Esophagus mucosa (tissue), 1 donor: ENCODE measurements at places on chromosomes 2 and 18.
A peak's percentile ranks its signal among the peaks of the same experiment; 100 is the strongest.

DNA sequence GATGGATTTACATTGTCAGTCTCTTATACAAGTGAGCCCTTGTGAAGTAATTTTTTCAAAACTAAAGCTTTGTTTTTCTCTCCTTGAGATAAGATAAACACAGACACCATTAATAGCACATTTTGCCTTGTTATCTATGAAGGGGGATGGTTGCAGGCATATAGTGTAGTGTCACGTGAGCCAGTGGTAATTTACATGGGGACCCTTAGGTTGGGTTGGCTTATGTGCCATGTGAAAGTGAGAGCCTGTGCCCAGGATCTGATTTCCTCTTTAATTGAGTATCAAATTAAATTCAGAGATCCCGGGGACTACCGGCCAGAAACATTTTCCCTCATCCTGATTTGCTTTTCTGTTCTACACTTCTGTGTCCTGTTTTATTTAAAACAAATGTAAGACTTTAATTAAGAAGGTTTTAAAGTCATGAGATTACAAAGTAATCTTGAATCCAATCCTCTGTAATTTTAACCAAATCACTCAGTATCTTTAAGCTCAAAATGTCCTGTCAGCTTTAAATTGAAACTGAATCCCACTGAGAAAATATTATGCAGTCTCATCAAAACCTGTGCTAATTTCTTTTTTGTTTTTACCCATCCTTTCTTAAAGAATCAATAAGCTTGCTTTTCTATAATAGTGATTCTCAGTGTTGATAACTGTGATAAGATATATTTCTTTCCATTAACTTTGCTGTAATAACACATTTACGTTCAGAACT, 63.8 kb downstream of the PTPRM start:
- ATAC-seq: no peak

- ATAC-seq: no peak
These were observed 87.5 kb upstream of the RNF152 start for GRCh38 chr18:61980355-61980754.

GRCh38 chr2:168935810-168936581, 34.9 kb downstream of the G6PC2 start:
- peak; percentile 81 for ATAC-seq

GRCh38 chr2:105977807-105978206, 216.3 kb downstream of the UXS1 start:
- no peak for ATAC-seq

DNA sequence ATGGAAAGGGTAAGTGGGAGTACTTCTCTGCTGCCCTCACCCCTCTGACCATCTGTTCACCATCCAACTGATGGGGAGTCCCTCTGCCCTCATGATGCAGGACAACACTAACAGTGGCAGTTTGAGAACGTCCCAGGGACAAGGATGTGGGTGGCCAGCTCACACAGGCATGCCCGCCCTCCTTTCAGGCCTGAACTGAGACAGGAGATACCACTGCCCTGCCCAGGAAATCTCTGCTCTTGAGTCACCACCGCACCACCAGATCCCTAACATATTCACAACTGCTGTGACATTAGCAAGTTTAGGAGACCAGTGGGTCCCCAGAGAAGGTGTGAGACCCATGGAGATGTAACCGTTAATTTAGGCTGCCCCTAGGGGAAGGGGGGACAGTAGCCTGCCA, 66.2 kb downstream of the TRAPPC8 start:
- no peak for ATAC-seq

GRCh38 chr2:36197181-36197971, 158.2 kb upstream of the CRIM1 start:
- no peak for ATAC-seq

DNA sequence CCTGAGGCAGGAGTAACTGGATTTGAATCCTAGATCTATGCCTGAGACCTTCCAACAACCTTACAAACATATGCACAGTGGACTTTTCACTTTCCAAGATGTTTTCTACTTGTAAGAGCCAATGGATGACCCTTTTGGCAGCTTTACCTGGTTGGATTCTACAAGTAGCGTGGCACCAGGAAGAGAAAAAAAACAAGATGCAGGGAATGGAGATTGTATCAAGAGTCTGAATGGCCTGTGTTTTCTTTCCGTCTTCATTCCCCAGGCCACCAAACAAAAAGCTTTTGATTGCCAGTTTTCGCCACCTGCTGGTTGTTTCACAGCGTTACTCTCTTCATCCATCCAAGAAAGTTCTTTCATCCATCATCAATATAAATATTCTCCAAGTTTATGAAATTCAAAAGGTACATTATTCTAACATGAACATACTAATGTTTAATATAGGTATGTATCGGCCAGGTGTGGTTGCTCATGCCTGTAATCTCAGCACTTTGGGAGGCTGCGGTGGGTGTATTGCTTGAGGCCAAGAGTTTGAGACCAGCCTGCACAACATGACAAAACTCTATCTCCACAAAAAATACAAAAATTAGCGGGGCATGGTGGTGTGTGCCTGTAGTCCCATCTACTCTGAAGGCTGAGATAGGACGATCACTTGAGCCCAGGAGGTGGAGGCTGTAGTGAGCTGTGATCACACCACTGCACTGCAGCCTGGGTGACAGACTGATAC, 3.5 kb upstream of the BCL2 start:
- ATAC-seq: no peak

GRCh38 chr2:226040344-226040900, 640.9 kb downstream of the NYAP2 start:
- ATAC-seq: no peak

GRCh38 chr2:7724336-7724735, 807.1 kb downstream of the RNF144A start:
- no peak for ATAC-seq

DNA sequence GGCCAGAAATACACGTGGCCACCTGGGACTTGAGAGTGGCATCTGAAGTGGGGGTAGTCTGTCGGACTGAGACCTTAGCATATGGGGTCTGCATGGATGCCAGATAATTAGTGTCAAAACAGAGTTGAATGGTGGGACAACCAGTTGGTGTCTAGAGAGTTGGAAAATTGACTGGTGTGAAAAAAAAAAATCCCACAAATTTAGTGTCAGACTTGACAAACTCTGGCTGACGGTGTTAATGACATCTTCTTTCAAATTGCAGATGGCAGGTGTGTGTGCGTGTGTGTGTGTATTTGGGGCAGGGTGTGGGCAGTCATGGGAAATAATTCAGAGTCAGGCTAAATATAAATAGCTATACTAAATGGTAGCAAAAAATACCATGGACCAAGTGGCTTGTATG, 365.4 kb upstream of the RGPD4 start:
- no peak for ATAC-seq

- no peak for ATAC-seq
These were observed 177.9 kb upstream of the SH3BP4 start for GRCh38 chr2:234773764-234774409.

- no peak for ATAC-seq
These were observed 18.8 kb downstream of the NEMP2 start for GRCh38 chr2:190515687-190516086.

- ATAC-seq: no peak
These were observed 10.3 kb upstream of the SNED1 start for GRCh38 chr2:240988146-240988545.

DNA sequence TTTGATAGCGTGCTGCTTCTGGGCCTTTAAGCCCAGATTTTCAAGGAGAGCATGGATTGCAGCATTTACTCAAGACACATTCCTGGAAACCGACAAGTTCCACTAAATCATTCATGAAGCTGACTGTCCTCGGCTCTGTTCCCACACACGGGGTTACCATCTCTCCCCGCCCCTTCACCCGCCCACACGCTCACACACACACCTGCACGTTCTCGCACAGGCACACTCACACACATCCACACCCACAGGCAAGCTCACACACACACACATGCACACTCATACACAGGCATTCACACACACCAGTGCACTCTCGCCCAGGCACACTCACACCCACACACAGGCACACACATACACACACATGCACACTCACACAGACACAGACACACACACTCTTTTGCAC, 150.0 kb upstream of the AGAP1 start:
- peak; percentile 32 for ATAC-seq

- peak; percentile 84 for ATAC-seq
These were observed 103.6 kb upstream of the AGAP1 start for GRCh38 chr2:235390108-235390815.

DNA sequence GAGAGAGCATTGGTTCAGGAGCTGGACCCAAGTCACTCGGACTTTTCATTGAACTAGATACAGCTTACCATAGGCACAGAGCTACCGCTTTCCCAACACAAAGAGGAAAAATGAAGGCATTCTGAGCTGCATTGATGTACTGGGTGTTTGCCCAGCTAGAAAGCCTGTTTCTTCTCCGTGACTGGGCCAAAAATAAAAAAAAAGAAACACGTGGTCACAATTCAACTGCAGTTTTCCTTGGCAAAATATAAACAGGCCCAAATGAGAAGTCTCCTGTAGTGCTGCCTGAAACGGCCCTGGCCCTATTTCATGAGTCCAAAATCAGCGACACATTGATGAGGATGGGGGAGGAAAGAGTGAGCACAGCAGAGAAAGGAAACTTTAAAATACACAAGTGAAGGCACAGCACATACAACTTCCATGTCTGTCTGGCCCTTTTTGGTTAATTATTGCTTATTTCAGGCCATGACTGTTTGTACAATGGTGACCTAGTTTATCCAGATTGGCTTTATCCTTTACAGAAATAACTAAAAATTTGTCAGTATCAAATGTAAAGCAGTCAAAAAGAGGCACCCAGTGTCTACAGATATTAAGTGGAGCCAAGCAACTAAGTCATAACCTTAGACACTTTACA, 179.7 kb downstream of the ICOS start:
- no peak for ATAC-seq

DNA sequence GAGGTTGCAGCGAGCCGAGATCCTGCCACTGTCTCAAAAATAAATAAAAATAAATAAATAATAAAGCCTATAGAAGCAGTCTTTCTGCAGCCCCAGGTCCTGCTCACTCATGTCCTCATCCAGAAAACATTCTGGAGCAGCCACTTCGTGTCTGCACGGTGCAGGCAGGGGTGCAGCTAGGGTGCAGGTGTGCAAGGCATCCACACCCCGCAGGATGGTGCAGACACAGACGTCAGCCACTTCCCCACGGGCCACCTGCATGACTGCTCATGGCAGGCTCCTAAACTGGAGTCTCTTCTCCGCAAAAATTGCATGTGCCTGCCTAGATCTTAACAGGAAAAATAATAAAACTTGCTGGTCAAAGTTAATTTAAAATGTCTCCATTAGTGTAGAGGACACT, 80.2 kb upstream of the SNTG2 start:
- ATAC-seq: no peak

GRCh38 chr2:100924520-100925451, 77.3 kb upstream of the RPL31 start:
- peak; percentile 48 for ATAC-seq

GRCh38 chr2:240635998-240636547, 10.8 kb downstream of the GPR35 start:
- no peak for ATAC-seq

DNA sequence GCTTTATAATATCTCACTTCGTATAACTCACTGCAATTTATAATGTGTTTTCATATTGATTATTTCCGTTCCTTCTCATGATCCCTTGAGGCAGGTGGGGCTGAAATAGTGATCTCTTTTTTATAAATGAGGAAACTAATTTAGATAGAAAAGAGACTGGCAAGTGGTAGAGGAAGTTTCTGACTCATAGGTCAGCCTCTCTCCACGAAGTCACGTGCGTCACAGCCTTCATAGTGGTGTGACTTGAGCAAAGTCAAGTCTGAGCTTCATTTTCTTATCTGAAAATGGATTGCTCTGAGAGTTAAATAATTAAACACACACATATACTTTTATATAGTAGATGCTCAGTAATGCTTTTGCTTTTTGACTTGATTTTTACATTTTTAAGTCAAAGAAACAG, 19.9 kb downstream of the ABCG5 start:
- peak; percentile 59 for ATAC-seq

GRCh38 chr18:35348001-35348400, 3.8 kb upstream of the ZNF24 start:
- no peak for ATAC-seq

DNA sequence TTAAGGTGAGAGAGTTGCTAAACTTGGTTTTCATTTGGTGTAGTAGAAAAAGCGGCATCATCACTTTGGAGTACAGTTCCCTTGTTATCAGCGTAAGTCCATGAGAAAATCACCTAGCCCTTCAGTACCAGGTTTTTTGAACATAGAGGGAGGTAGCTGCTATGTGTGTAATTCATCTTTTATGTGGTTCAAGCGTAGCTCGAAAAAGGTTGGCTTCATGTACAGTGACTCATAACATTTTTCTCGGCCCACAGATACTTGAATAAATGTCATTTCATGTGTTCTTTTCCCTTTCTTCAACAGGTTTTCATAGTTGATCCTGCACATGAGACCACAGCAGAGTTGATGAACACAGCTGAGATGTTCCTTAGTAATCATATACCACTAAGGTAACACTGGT, 43.6 kb downstream of the UGGT1 start:
- ATAC-seq: no peak

- ATAC-seq: no peak
These were observed 26.0 kb upstream of the ATG16L1 start for GRCh38 chr2:233225230-233226068.

DNA sequence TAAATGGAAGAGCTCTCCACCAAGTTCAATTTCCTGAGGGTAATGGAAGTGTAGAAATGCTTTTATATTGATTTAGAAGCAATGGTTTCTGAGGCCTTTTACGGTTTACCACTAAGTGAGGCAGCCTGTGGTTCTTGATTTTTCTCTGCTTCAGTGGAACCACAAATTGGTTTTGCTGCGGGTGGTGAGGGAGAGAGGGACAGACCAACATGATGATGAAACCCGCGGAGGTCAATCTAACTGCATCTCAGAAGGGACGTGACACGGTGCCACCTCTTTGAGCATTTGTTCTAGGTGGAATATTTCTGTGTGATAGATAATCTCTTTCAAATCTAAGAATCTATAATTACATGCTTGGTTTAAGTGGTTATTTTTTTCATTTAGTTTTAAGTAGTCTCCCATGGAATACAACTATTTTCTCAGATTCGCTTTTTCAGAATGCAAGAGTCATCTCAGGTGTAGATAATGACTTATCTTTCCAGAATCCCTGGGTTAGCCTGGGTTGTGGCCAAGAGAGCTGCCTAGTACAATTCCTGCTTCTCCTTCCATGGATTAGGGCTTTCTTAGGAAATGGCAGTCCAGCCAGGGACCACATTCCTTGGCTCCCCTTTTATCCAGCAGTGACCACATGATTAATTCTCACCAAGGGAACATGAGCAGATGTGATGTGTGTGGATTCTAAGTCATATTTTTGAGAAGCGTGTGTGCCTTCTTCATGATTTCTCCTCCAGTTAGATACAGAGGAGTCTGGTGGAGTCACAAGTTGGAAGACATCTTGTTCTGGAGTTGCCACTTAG, 52.5 kb downstream of the KCNE4 start:
- ATAC-seq: no peak

DNA sequence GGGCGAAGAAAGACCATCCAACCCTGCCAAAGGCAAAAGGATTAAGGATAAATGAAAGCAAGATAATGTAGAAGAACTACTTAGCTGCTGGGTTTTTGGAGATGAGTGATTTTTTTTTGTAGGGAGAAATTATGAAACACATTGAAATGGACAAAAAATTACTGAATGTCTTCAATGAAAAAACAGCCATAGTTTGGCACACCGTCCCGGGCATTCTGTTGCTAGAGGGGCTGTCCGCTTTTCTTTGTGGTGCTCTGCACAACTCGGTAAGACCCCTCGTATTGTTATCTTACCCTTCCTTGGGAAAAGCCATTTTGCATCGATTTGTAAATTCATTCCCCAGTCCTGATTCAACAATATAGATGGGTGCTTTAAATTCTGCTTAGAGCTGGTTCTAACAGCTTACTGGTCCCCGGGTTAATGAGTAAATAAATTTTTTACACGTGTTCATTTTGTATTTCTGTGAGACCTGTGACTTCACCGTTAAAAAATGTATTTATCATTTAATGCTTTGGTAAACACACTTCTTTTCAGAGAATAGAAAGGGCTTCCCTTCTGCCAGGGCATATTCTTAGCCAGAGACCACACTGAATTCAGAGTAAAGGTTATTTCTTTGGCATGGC, 912 bp upstream of the LAPTM4A start:
- ATAC-seq: no peak
